ENCODE measurements at places on chromosomes 1 and 21.
A peak's percentile ranks its signal among the peaks of the same experiment; 100 is the strongest.

- DNase-seq: peak; percentile 97
Measured at GRCh38 chr1:150981177-150981804, 801 bp upstream of the ANXA9 start.

GRCh38 chr21:41199588-41199987, 31.6 kb downstream of the BACE2 start:
- no peak for DNase-seq

- DNase-seq: no peak
Measured at GRCh38 chr1:180352588-180352987, 122.5 kb downstream of the LHX4 start.

DNA sequence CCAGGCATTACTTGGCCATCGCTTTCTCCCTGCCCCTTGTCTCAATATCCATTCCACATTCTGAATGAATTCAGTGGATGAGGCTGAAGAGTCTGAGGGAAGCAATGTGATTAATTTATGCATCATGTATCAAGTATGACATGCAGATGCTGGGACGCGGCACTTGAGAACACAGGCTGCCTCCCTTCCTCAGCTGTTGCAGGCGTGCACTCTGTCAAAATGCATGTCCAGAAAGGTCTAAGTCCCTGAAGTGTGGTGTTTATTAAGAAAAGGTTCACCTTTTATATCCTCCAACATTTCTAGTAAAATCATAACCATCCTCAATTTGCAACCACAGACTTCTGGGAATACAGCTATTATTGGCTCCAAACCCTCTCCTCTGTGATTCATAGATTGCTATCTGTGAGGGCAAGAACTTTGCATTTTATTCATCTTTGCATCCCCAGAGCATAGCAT, 22.6 kb upstream of the RAB3GAP2 start:
- no peak for DNase-seq

GRCh38 chr1:219049501-219049900, 124.2 kb upstream of the LYPLAL1 start:
- DNase-seq: no peak

DNA sequence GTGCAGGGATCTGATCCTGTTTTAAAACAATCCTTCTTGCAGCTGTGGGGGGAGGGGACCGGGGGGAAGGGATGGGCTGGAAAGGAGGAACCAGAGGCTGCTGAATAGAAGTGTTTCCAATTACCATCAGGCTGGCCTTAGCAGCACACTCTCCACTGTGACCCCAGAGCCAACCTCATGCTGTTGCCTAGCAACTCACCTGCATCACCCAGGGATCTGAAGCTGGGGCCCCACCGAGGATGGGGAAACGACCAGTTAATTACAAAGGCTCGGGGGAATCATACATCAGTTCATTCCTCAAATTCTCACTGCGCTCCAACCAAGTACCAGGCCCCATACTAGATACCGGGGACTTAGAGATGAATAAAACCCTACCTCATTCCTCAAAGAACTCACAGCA, 11.9 kb upstream of the GPX7 start:
- no peak for DNase-seq

- DNase-seq: no peak
Measured at GRCh38 chr1:100611086-100611485, 73.1 kb downstream of the GPR88 start.

DNA sequence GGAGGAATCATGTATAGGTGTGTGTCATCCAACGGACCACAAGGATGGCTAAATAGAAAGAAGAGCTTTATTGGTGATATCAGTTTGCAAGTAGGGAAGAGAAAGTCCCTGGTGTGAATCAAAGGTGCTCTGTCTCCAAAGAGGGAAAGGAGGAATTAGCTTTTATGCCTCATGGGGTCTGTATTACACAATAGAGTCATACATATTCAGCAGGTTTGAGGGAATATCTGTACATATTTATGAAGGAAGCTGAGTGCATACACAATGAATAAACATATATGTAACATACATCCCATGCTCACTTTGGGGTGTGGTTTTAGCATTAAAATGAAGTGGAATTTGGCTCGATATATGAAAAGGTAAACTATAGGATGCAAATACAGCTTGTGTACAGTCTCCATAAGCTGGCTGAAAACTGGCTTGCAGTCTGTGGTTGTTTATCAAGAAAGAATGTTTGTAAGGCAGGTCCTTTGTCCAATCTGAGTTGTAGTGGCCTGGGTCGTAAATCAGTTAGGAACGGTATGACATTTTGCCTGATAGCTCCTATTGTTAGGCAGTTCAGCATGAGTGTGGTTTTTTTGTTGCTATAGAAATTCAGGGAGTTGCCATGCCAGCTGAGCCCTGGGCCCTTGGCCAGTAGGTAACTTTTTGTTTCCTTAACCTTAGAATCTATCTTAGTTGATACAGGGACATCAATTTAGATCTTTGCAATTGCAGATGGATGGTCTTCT, 198.0 kb upstream of the ZP4 start:
- no peak for DNase-seq

DNA sequence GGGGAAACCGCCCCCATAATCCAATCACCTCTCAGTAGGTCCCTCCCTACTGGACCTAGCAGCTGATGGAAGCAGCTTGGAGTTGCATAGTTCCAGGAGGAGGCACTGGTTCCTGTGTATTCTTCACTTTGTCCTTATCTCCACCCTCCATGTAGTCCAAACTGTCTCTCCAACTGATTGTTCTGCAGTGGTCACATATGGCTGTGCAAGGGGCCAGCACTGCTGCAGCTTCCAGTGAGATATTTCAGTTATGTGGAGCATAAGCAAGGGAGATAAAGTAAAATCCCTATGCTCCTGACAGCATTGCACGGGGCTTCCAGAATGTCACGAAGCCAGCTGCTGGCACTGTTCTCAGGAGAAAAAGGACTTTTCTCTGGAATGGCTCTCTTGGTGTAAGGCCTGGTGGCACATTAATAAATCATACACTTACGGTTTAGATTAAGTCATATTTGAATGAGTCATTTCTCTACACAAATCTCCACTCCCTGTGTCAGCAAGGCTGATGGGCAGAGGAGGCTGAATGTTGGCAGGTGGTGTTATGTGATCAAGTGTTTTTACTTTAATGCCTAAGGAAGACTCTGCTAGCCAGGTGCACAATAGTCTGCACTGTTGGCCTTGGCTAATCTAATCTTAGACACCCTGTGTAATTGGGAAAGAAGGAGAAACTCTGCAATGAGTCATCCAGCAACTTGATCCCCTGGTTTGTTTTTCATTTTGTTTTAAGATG, 93.4 kb downstream of the KCNK1 start:
- no peak for DNase-seq

GRCh38 chr21:35358008-35358407, 308.9 kb upstream of the RUNX1 start:
- no peak for DNase-seq
